ENCODE measurements at places on chromosomes 3 and 15. TPM values are rescaled to one million over a fixed set of nuclear protein-coding genes. Genes with fewer than 3 reads are reported as not detected.

The PTX3 gene
- 266 TPM for total RNA-seq

The SUCNR1 gene
- not detected for total RNA-seq

The CPLX3 gene
- total RNA-seq, result not detected

The CPNE9 gene
- not detected for total RNA-seq

The TICRR gene
- total RNA-seq, result 0.33 TPM

The SLC22A13 gene
- 1.2 TPM for total RNA-seq

The PARP15 gene
- total RNA-seq, result 0.87 TPM

The GPR160 gene
- 0.29 TPM for total RNA-seq

The ANKRD34C gene
- not detected for total RNA-seq

The GP9 gene
- not detected for total RNA-seq

The KBTBD12 gene
- total RNA-seq, result not detected

The SERPINI2 gene
- not detected for total RNA-seq

The SLC2A2 gene
- not detected for total RNA-seq

The AP3S2 gene
- 68.5 TPM for total RNA-seq

The RTP1 gene
- not detected for total RNA-seq

The FOXL2 gene
- total RNA-seq, result not detected

The EIF4G1 gene
- total RNA-seq, result 337 TPM

The GOLGA6A gene
- total RNA-seq, result not detected

The LCTL gene
- 2.6 TPM for total RNA-seq

The TLR9 gene
- under 0.01 TPM for total RNA-seq

The HGD gene
- total RNA-seq, result 0.29 TPM

The ADAMTS17 gene
- total RNA-seq, result 0.17 TPM

The CCR8 gene
- not detected for total RNA-seq

The STOML1 gene
- 23.9 TPM for total RNA-seq

The NECTIN3 gene
- total RNA-seq, result 75.8 TPM

The KLHL40 gene
- total RNA-seq, result not detected

All from smooth muscle cell of trachea (primary cell).